ENCODE measurements at places on chromosomes 6 and 20.

DNA sequence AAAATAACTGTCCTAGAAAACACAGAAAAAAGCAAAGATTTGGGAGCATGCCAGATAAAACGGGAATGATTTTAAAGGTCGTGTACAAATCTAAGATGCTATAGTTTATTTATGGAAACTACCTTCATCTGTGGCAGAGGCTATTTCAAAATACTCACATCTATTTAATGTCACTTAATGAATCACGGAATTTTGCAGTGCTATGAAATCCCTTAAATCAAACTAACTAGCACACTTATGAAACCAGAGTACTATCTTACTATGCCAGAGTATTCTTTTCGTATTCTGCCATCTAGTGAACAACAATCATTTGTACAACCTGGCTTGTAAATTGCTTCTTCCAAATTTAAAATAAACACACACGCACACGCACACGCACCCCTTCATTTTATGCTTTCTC lies 77.9 kb upstream of the BMP5 start:
- no peak for DNase-seq

- peak; percentile 100 for DNase-seq
These were observed 16.9 kb downstream of the SYTL3 start for GRCh38 chr6:158666628-158667359.

DNA sequence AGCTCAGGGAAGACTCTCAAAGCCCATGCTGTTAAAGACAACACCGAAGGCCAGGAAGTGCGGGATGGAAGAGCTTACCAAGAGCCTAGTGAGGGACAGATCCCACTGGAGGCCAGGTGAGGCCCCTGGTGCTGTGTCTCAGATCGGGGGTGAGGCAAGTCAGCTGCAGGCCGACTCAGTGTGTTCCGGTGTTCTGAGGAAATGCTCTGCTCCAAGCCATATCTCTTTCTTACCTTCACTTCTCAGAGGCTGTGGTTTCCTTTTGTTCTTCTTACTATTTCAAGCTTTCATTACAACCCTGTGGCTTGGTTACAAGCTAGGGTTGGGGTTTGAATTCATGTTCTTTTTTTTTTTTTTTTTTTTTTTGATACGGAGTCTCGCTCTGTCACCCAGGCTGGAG lies 114.3 kb upstream of the ZFP64 start:
- DNase-seq = no peak

GRCh38 chr20:51573576-51574243 lies 31.2 kb upstream of the NFATC2 start:
- DNase-seq = no peak

DNA sequence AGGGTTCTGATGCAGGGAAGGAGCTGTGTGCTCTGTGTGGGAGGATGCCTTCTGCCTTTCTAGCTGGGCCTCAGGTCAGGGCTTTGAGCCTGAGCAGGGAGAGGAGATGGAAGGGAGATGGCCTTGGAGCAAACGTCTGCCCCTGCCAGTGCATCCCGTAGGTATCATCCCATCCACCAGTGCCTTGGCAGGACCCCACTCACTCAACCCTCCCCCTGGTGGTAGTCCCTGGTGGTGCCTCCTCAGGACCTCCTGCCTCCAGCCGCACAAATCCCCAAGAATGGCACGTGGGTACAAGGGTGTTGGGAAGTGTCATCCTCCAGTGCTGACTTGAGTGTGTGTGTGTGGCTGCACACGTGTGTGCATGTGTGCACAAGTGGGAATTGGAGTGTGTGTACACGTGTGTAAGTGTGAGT lies 23.1 kb upstream of the MICB start:
- DNase-seq = no peak

DNA sequence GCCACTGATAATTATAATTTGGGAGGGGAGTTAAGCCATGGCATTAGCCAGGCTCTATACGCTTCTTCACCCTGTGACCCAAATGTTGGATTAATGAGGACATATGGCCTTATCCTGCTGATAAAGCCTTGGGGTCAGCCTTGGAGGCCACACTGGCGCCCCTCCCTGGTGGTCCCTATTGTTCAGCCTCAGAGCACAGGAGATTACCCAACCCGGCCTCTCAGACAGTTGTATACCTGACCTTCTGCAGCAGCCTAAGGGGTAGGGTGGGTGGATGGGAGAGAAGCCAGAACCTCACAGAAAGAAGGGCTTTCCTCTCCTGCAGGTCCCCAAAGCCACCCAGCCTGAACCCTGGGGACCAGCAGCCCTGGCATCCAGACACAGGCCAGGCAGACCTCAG lies 76.8 kb downstream of the LINC00237 start:
- DNase-seq = no peak

DNA sequence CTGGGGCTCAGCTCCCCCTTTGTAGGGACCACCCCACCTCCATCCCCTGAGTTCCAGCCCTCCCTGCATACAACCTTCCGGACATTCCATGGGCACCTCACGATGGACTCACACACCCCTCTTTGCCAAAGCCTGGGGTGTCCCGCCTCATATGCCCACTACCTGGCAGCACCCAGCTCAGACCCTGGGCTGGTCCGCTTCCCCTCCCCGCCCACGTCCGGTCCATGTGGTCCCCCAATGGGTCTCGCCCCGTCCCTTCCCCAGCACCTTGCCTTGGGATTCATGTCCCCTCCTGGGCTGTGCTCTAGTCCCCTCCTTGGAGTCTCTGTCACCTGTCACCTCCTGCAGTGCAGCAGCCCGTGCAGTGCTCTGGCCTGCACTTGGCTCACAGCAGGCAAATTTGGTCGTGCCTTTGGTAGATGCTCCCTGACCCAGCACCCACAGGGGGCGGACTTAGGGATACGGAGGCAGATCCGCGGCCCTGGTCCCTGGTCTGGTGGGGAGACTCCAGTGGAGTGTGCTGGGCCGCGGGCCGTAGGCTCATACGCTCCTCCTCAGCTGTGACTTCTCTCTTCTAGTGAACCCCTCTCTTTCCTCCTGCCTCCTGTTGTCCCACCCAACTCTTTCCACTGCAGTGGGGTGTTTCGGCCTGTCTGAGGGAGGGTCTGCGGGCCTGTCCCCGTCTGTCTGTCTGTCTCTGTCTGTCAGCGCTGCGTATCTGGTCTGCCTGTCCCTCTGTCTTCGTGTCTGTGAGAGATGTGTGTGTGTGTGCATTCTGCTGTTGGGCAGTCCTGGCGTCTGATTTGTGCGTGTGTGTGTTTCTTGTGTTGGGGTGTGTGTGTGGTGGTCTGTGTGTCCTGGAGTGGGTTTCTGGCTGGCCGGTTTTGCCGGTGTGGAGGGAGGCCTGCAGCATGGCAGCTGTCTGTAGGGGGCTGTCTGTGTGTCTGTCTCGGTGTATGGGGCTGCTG lies 69.5 kb downstream of the SRC start:
- DNase-seq = no peak

DNA sequence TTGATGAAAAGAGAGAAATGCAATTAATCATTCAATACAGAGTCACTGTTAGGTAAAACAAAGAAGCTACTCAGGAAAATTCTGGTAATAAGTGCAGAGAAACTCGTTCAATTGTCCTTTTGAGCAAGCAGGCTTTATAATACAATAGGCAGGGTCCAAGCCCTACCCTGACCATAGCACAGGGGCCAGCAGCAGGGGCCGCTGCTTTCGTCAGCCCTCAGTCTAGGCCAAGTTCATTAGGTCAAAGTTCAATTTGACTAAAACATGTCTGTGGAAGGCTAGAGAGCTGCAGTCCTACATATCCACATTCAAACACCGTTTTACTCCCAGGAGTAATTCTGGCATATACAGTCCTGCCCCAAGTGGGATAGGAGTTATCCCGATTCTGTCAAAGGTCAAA lies 94.6 kb downstream of the BCAS1 start:
- DNase-seq = no peak

DNA sequence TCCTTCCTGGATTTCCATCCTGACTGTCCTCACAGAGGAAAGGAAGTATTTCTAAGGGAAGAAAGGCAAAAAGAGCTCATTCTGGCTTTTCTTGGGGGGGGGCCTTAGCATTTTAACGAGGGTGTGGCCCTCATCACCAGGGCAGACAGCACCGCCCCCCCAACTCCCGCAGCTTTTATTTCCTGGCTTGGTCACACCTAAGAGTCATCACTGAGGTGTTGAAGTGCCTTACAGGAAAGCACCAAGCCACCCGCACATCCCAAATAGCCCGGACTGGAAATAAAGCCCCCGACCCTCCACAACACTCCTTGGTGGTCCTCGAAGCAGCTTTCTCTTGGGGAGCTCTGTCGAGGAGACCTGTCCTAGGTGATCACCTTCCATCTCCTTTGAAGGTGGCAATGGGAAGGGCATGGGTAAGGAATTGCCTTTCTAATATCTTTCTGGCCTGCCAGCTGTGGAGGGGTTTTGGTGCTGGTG lies 1.3 kb downstream of the PTK7 start:
- no peak for DNase-seq

- DNase-seq = no peak
These were observed 131.1 kb downstream of the OLIG3 start for GRCh38 chr6:137362878-137363804.

GRCh38 chr20:62120990-62121775 lies 1.1 kb upstream of the LSM14B start:
- peak; percentile 43 for DNase-seq

DNA sequence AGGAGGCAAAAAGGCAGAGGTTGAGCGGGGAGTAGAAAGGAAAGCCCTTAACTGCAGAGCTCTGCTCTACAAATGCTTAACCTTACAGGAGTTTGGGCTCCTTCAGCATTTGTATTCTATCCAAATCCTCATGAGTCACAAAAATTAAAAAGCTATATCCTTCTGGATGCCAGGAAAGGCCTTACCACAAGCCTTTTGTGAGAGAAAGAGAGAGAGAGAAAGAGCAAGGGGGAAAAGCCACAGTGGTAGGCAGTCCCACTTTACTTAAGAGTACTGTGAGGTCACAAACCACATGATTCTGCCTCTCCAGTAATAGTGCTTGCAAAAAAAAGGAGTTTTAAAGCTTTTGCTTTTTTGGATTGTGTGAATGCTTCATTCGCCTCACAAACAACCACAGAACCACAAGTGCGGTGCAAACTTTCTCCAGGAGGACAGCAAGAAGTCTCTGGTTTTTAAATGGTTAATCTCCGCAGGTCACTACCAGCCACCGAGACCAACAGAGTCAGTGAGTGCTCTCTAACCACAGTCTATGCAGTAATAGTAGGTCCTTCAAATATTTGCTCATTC lies at the start of gene RUNX2:
TSS of gene RUNX2 (plus strand) at position 375 of the 567 bp plus-strand sequence. CDS start 397 bp downstream, outside the sequence.
- DNase-seq = no peak

DNA sequence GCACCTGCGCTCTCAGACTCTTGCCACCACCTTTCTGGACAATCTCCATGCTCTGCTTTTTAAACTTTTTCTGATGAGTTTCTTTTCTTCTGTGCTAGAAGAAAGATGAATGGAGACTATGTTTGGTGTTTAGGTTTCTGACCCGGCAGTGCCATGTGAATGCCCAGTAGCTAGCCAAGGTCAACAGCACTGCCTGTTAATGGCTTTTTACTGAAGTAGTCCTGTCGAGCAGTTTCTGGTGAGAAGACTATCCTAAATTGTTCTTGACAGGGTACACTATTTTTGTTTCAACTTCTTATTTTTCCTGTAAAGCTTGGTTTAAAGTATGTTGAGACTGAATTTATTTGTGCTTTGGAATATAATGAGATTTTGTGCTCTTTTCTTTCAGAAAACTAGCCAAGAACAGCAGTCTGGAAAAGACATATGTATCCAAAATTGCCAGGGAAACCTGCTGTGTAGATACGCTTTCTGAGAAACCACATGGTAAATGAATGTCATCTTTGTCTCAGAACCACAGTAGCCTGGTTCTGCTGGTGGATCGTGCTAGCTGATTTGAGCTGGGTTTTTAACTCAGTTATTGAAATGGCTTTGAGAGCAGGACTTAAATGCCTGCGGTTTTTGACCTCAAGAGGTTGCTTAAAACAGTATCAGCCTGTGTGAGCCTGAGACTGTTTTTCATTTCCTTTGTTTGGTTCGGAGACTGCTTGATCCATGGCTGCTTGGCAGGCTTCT lies 48.1 kb downstream of the KCNS1 start:
- no peak for DNase-seq
